ENCODE measurements at places on chromosomes 11 and 22.

DNA sequence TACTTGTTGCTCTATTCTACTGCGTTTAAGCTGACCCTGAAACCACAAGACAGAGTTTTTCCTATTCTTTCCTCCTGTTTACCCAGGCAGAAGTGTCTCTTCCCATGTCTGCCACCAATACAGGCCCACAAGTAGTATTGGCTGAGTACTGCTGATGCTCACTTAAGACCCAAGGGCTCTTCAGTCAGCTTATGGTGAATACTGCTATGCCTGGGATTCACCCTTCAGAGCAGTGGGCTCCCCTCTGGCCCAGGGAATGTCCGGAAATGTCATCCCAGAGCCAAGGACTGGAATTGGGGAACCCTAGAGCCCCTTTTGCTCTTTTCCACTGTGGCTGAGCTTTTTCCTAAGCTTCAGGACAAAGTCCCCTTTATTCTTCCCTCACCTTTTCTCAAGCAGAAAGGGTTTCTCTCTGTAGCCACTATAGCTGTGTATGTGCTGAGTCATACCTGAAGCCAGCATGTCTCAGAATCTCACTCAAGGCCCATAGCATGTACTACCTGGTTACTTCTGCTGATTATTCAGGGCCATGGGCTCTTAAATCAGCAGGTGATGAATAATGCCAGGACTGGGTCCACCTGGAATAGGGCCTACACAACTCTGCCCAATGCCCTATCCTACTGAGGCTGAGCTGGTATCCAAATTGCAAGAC is 745.8 kb upstream of the ANO5 start:
- DNase-seq: no peak

DNA sequence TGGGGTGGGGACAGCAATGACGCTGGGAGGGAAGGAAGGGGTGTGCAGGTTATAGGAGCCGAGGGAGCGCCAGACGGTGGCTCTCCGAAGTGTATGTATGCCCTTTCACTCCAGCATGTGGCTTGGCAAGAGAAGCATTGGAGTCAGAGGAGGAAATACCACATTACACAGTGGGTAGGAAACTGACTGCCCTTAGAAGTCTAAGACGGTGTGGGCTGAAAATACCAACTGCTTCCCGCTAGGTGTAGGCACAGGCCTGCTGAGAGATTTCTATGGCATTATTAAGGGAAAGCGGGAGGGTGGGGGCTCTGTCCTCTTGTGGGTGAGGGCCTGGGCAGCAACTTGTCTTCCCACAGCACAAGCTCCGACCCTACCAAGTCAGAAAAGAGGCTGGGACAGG is 44.7 kb downstream of the CACNG2 start:
- DNase-seq: no peak

- no peak for DNase-seq
Measured at GRCh38 chr11:17197431-17197898, 10.3 kb downstream of the PIK3C2A start.

DNA sequence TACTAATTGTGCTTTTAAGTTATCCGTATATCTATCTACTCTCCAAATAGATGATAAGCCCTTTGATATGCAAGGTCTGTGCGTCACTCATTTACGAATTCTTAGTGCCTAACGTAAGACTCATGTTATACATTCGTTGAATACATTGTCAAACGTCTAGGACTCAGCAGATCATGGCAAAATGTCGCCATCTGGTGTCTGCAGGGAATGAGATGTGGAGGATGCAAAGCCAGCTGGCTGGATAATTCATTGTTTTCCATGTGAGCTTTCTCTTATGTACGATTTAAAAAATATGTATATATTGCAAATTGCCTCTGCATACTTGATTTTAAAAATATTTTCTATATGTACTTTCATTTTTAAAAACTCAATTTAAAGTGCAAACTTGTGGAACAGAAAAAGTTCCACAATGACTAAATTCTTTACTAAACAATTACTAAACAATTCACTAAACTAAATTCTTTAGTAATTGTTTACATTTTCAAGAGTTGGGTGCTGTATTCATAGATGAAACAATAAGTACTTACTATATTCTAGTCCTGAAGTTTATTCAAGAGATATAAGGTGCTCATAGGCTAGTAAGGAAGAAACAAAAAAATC is 33.8 kb downstream of the ZNF202 start:
- DNase-seq: no peak

- DNase-seq: no peak
Measured at GRCh38 chr11:83639995-83640758, 354.0 kb upstream of the CCDC90B start.

- DNase-seq: no peak
Measured at GRCh38 chr11:127448101-127448500, 447.5 kb upstream of the KIRREL3 start.

DNA sequence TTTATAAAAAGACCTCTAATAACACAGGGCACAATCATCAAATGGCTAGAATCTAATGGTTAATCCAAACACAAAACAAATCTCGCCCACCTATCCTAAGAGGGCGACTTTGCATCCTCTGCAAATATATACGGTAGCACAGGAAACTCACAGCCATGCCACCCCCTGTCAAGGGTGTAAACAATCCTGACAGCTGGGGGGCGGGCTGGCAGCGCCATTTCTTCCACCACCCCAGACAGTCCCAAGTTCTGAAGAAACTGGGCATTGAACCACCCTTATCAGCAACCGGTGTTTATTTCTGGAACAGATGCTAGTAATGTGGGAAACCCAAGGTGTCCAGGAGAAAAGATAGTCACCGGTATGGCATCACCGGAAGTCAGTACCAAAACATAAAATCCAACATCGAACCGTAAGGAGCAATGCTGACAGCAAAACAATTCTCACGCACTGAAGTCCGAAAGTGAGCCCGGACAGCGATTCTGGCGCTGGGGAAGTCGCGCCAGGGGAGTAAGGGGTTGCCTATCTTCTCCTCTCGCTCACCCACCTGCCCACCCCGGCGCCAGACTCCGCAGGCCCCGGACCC is 825 bp downstream of the FBXO3 start:
- DNase-seq: no peak

Data from tibial artery (tissue), 4 donors.